Omental fat pad (tissue), 4 donors: ENCODE measurements at places on chromosomes 1 and 21. TPM values are rescaled to one million over a fixed set of nuclear protein-coding genes. Genes with fewer than 3 reads are reported as not detected.

GRCh38 chr1:19960591-19960990, 18.8 kb downstream of the PLA2G2A start:
- DNase-seq, result no peak

DNA sequence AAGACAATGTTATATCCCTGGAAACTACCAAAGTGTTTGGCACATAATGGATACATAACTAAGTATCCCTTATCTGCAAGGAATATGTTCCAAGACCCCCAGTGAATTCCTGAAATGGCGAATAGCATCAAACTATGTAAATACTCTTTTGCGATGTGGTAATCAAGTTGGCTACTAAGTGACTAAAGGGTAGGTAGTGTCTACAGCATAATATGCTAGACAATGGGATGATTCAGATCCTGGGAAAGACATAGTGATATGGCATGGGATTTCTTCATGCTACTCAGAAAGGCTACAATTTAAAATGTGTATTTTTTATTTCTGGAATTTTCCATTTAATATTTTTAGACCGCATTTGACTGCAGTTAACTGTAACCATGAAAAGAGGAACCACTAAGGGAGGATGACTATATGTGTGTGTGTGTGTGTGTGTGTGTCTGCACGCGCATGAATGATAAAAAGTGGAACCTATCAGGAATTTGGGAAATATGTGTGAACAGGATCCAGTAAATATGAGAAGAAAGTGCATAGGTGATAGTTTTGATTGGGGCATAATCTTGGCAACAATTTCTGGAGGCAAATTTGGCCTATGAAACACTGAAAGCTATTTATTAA, 1899.9 kb downstream of the NCAM2 start:
- no peak for DNase-seq

DNA sequence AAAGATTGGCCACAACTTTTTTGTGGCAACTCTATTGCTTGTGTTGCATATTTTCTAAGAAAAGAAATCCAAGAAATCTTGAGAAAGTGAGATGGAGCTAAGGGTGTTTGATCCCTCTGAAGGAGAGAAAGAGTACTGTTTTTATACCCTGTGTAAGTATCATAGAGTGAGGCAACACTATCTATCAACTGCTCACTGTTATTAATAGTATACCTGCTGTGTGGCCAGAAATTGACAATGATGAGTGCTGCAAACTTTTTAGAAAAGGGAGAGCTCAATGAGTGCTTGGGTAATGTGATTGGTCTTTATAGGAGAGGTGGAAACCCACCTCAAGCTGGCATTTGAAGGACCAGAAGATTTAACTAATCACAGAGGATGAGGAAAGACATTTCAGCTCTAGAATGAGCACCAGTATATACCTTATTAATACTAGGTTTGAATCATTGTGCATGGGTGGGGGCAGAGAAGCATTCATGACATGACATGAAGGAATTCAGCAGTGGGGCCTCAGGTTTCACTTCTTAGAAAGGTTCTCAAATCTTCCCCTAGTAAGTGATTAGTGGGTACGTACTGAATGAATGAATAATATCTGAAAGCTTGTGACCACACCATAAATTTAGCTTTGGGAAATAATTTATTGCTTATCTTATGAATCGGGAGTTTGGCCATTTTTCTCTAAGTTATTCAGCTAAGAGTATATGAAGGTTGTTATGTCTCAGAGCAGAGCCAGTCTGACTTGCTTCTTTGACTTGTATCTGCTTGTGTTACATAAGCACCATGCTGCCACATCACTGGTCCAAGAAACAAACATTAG, 169.2 kb upstream of the SGIP1 start:
- DNase-seq, result no peak

DNA sequence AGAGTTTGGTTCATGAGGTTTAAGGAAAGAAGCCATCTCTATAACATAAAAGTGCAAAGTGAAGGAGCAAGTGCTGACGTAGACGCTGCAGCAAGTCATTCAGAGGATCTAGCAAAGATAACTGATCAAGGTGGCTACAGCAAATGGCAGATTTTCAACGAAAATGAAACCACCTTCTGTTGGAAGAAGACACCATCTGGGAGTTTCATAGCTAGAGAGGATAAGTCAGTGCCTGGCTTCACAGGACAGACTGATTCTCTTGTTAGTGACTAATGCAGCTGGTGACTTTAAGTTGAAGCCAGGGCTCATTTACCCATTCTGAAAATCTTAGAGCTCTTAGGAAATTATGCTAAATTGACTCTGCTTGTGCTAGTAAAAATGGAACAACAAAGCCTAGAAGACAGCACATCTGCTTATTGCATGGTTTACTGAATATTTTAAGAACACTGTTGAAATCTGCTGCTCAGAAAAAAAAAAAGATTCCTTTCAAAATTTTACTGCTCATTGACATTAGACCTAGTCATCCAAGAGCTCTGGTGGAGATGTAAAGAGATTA, 10.5 kb downstream of the MAEL start:
- no peak for DNase-seq

The PAX7 gene
- total RNA-seq, result not detected
